ENCODE measurements at places on chromosomes 1 and 21. TPM values are rescaled to one million over a fixed set of nuclear protein-coding genes. Genes with fewer than 3 reads are reported as not detected.

Gene AQP10
- polyA plus RNA-seq, result 0.13 TPM

Gene SLC9C2
- polyA plus RNA-seq, result 0.27 TPM

Gene CD244
- 0.15 TPM for polyA plus RNA-seq

Gene BCL2L15
- polyA plus RNA-seq, result 1.4 TPM

Gene LHX8
- not detected for polyA plus RNA-seq

Gene TMEM82
- polyA plus RNA-seq, result 3.2 TPM
